ENCODE measurements at places on chromosomes 13 and 19. TPM values are rescaled to one million over a fixed set of nuclear protein-coding genes. Genes with fewer than 3 reads are reported as not detected.
A peak's percentile ranks its signal among the peaks of the same experiment; 100 is the strongest.

- no peak for DNase-seq
Measured at GRCh38 chr13:47546391-47547225, 454.5 kb downstream of the SUCLA2 start.

DNA sequence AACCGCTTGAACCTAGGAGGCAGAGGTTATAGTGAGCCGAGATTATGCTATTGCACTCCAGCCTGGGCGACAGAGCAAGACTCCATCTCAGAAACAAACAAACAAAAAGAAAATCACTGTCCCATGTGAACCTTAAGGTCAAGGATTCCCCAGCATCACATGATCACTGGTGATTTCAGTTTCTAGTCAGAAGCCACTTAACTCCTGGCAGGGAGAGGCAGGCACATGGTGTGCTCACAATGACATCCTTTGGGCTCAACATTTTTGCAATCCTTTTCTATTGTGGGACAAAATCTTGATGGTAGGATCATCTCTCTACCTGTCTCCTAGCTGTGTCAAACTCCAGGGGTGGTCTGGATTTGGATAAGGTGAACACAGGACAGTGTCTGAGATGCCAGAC is 12.1 kb downstream of the AKAP8 start:
- no peak for DNase-seq

GRCh38 chr13:25928941-25929505 is 122.8 kb downstream of the SHISA2 start:
- no peak for DNase-seq

DNA sequence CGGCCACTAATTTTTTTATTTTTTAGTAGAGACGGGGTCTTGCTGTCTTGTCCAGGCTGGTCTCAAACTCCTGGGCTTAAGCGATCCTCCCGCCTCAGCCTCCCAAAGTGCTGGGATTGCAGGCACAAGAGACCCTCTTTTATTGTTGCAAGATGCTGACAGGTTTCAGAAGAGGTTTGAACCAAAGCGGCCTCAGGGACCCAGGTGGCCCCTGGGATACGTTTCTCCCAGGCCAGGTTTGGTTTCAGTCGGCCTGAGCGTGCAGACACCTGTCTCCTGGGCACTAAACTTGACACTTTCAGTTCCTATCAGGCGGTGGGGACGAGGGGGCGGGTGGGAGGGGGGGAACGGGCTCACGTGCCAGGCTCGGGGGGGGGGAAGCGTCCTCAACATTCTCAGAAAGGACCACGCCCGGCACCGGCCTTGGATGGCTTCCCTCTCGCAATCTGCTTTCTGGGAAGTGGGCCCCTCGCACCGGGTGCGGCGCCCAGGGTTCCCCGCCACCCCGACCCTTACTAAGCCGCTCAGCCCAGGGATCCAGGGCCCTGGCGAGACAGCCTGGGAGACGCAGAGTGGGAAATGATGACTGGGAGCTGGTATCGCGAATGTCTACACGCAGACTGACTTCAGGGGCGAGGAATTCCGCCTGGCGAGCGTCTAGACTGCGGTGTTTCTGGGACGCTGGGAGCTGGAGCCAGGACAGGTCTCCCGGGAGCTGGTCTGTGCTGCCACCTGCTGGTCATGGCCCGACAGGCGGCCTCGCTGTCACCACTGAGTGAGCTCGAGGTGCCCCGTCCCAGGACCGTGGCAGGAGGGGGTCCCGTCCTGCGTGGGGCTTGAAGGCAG is 91.6 kb downstream of the GNG7 start:
- peak; percentile 92 for DNase-seq

- no peak for DNase-seq
Measured at GRCh38 chr19:10780368-10780767, 55.6 kb downstream of the TMED1 start.

DNA sequence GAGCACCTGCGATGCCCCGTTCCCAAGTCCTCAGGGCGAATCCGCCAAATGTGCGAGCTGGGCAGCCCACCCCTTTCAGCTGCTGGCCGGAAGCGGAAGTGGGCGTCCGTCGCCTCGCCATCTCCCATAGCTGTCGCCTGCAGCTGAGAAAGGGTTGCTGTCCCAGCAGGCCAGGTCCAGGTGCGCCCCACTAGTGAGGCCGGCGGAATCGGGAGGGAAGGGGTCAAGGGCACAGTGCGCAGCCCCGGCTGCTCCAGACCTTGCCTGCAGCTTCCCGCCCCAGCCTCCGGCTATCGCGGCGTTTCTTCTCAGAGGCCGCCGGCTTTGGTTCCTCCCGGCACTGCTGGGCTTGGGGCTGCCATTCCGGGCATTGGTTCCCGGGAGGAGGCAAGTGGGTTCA is at the start of gene ZNF177:
Gene ZNF177 (plus strand): TSS at position 109 of the 400 bp plus-strand sequence. CDS start 15,299 bp downstream, outside the sequence.
- DNase-seq = peak; percentile 26

DNA sequence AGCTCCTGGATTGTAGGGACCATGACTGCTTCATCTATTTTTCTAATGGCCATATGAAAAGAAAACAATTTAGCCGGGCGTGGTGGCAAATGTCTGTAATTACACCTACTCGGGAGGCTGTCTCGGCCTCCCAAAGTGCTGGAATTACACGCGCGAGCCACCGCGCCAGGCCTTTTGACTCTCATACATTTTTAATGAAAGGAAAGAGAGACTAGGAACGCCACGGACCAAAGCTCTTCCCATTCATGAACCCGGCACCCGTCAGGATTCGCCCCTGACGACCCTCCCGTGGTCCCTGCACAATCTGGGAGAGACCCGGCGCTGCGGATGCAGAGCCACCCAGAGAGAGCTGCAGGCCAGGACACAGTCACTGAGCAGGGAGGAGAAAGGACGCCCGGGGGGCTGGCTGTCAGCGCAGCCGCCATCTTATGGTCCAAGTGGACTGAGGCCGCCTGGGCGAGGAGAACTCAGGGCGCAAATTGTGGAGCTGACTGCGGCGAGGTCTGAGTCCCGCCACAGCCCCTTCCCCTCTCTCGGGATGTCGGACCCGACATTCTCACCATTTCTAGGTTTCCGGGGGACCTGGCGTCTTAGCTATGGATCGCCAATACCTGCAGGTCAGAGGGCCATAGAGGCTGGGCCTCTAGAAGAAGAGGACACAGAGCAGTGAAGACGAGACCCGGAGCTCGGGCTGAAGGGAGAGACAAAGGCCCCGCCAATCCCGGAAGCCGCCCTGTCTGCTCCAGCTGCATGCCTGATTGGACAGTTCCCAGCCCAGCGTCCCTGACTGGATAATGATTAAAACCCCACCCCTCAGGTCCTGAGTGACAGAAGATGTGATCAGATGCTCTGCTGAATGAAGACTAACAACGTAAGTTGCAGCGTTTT is at the start of gene ZNF681:
Gene ZNF681 (minus strand): TSS at position 705 of the 888 bp plus-strand sequence. CDS start 142 bp downstream, at position 563.
- DNase-seq = peak; percentile 94

SIGLEC8 gene
- total RNA-seq = not detected

- DNase-seq = no peak
Measured at GRCh38 chr13:80586356-80586755, 245.4 kb upstream of the SPRY2 start.

SSC5D gene
- total RNA-seq = 0.50 TPM

DNA sequence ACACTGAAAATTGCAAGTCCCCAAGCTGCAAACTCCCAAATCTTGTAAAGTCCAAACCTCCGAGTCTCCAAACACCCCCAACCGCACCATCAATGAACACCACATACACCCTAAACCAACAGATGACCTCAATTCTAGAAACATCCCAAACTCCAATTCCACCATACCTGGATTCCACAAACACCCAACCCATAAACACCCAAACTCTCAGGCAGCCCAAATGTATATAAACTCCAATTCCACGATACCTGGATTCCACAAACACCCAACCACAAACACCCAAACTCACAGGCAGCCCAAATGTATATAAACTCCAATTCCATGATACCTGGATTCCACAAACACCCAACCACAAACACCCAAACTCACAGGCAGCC is 470 bp downstream of the C3 start:
- no peak for DNase-seq

ZNF260 gene
- total RNA-seq = 10.5 TPM

- no peak for DNase-seq
Measured at GRCh38 chr19:47760632-47760999, 15.3 kb downstream of the NOP53 start.

DNA sequence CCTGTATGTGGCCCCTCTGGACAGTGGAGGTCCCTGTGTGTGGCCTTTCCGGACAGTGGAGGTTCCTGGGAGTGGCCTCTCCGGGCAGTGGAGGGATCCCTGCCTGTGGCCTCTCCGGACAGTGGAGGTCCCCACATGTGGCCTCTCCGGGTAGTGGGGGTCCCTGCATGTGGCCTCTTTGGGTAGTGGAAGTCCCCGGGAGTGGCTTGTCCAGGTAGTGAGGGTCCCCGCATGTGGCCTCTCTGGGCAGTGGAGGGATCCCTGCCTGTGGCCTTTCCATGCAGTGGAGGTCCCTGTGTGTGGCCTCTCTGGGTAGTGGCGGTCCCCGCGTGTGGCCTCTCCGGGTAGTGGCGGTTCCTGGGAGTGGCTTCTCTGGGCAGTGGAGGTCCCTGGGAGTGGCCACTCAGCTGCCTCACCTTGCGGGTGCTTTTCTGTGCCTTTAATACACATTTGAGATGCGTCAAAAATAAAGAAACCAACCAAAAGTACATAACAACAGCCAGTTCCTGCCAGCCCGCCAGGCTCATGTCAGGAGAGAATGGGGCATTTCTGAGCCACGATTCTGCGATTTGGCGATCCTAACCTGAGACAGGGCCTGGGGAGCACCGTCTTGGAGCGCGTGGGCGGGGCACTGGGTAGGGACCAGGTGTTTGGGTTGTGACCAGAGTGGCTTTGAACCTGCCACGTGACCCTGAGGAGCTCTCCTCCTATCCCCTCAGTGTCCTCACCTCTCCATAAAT is 194.7 kb downstream of the ZNF536 start:
- no peak for DNase-seq

FCER2 gene
- 0.29 TPM for total RNA-seq

ZNF235 gene
- 5.5 TPM for total RNA-seq

DNA sequence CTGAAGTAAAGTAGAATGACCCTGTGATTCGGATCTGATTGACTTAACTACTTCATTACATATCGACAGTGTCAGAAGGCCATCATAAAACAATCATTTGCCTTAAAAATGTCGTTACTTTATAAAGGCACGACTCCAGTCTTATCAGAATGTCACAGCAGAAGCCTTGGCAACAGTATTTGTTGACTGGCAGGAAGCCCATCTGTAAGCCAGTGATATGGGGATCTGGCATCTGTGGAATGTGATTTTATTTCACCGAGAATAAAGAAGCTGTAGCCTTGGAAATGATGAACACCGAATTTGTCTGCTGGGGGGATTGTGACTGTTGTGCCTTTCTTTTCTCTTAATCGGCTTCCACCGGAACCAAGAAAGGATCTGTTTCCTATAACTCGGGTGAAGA is 362.5 kb downstream of the TDRD3 start:
- DNase-seq = no peak

NPAS1 gene
- total RNA-seq = not detected

NEK5 gene
- not detected for total RNA-seq

DNA sequence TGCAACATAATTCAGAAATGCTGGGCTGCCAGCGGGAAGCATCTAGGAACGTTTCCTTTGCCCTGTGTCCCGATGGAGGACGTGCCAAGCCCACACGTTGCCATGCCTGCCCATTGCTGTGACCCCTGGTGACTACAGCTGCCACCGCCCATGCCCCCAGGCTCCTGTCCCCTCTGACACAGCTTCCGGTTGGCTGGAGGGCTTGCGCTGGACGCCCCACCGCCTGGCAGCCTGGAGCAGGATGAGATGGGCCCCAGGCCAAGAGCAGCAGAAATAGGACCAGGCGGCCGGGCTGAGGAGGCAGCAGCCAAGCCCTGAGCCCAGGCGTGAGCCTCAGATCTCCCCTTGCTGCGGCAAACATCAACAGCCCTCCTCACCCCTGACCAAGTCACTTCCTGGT is 125.9 kb downstream of the COL4A2 start:
- no peak for DNase-seq

MISP3 gene
- total RNA-seq = 1.1 TPM

GRCh38 chr13:50626101-50626547 is 217.4 kb downstream of the DLEU7 start:
- no peak for DNase-seq

PTH2 gene
- not detected for total RNA-seq

- no peak for DNase-seq
Measured at GRCh38 chr13:32205431-32206096, 109.6 kb downstream of the ZAR1L start.

- DNase-seq = no peak
Measured at GRCh38 chr19:32669310-32669709, 5.7 kb downstream of the ANKRD27 start.

GRCh38 chr19:30590596-30591229 is 218.5 kb downstream of the ZNF536 start:
- no peak for DNase-seq

DNA sequence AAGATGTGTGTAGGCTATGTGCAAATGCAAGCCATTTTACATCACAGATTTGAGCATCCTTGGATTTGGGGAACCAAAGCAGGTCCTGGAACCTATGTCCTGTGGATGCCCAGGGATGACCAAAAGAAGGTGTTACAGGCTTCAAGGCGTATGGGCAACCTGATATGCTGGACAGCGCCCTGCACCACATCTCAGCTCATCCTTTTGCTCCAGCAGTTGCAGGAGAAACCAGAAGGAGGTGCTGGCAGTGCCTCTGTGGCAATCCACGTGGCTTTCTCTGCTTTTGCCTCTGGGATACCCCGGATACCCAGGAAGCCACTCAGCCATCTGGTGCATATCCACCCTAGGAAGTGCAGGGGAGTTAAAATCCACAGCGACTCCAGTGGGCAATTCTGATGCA is 110.3 kb upstream of the VSTM2B start:
- no peak for DNase-seq

ZNF181 gene
- 4.1 TPM for total RNA-seq

DNA sequence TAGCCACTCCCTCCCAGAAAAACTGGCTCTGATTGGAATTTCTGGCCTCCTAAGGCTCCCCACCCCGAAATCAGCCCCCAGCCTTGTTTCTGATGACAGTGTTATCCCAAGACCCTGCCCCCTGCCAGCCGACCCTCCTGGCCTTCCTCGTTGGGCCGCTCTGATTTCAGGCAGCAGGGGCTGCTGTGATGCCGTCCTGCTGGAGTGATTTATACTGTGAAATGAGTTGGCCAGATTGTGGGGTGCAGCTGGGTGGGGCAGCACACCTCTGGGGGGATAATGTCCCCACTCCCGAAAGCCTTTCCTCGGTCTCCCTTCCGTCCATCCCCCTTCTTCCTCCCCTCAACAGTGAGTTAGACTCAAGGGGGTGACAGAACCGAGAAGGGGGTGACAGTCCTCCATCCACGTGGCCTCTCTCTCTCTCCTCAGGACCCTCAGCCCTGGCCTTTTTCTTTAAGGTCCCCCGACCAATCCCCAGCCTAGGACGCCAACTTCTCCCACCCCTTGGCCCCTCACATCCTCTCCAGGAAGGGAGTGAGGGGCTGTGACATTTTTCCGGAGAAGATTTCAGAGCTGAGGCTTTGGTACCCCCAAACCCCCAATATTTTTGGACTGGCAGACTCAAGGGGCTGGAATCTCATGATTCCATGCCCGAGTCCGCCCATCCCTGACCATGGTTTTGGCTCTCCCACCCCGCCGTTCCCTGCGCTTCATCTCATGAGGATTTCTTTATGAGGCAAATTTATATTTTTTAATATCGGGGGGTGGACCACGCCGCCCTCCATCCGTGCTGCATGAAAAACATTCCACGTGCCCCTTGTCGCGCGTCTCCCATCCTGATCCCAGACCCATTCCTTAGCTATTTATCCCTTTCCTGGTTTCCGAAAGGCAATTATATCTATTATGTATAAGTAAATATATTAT is 6.1 kb downstream of the FOSB start:
- DNase-seq = no peak

All from activated CD8-positive, alpha-beta T cell treated with anti-CD3 and anti-CD28 coated beads, Interleukin-2, amount 10 ng/mL, durations not matched to agents 7 days and 5 days (primary cell).